ENCODE measurements at places on chromosomes 11 and 22.

- no peak for DNase-seq
Observed at GRCh38 chr11:1126935-1127663, 30.7 kb upstream of the MUC5AC start.

DNA sequence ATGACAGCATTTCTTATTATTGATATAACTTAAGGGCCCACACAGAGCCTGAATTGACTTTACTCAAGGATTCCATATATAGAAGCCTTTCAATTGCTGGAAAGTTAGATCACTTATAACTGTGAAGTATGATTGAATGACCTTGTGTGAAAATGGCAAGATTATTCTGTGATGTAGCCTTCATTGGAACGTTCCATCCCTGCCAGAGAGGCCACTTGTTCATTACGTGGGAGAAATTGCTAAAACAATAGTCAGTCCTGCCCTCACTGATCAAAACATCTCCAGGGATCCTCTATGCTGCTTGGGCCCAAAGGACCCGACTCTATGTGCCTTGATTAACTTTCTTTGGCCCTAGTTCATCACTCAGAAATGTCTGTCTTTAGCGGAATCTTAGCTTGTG, 159.5 kb upstream of the BLID start:
- DNase-seq: no peak

DNA sequence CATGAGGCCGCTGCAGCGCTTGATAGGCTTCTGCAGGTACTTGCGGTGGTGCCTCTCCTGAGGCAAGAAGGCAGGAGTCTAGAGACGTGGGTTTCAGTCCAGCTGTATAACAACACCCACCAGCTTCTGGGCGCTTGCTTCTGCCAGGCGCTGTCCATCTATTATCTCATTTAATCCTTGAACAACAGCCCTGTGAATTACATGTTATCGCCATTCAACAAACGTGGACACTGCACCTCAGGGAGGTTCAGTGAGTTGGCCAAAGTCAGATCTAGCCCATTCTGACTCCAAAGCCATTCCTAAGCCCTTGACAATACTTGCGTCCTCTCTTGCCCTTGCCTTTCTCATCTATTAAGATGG, 436 bp upstream of the FAM181B start:
- no peak for DNase-seq

- no peak for DNase-seq
Observed at GRCh38 chr22:43891360-43892182, at the start of gene PNPLA5. TSS of gene PNPLA5 (minus strand) at chr22:43892013. CDS start at chr22:43891880, 133 bp downstream.

GRCh38 chr11:95541715-95542114, 247.9 kb downstream of the FAM76B start:
- DNase-seq: no peak

GRCh38 chr11:20161923-20162744, 1.9 kb upstream of the DBX1 start:
- DNase-seq: no peak

DNA sequence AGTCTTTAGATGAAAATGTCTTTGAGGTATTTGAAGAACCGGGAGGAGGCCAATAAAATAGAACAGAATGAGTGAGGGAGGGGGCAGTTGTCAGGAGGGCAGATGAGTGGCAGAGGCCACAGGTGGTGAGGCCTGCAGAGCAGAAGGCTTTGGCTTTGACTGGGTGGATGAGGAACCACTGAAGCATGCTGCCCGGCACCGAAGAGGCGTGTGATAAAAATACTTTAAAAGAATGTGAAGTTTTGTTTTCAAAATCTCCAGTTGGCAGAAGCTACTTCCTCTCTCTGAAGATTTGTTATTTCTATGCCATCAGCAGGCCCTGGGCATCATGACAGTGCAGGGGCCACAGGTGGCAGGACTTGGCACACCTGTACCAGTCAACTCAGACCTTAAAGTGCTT, 6.3 kb downstream of the MS4A12 start:
- DNase-seq: no peak

DNA sequence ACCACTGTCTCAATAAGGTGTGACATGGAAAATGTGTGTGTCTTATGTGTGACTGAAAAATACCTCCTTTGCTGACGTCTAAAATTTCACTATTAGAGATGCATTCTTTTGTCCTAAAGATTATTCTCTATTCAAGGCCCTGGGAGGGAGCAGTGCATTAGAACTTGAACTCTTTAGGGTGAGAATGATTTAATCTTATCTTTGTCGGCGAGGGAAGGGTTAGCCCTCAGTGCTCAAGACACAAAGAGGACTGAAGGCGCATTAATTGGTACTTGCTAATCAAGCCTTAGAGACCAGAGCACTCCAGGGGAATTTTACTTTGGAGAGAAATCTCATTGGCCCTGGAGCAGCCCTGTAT, 29.8 kb upstream of the PLET1 start:
- DNase-seq: no peak

- no peak for DNase-seq
Observed at GRCh38 chr11:86746514-86746913, 53.8 kb upstream of the PRSS23 start.

- DNase-seq: no peak
Observed at GRCh38 chr11:119964136-119965025, 173.5 kb downstream of the TRIM29 start.

DNA sequence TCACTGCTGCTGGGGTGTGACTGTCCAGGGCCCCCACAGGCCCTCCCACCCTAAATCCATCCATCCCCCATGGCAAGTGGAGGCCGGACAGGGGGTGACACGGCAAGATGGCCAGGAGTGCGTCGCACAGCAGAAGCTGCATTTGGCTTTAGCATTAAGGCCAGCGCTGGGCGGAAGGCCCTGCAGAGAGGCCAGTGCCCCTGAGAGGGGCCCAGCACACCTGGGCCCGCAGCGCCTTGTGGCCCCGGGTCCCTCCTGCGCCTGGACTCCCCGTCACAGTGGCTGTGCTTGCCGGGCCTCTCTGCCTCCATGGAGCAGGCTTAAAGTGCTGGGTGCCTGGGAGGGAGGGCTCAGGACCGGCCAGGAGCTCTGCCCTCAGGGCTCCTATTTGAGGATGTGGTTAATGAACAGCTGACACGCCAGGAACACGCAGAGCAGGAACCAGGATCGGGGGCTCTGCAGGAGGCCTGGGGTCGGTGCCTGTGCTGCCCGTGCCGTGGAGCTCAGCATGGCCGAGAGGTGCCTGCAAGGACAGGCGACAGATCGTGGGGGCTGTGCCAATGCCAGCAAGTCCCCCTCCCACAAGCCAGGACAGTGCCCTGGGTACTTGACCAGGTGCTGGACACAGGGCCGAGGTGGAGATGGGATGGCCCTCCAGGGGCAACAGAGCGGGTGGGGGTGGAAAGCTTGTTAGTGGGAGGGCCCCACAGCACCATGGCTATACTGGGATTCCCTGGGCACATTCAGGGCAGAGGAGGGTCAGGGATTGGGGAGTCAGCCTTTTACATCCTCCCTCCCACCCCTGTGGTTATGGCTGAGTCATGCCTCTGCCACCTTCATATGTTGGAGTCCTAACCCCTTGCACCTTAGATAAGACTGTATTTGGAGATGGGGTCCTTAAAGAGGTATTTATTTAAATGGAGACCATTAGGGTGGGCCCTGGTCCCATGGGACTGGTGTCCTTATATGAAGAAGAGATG, 30.9 kb upstream of the CARS1 start:
- DNase-seq: no peak

DNA sequence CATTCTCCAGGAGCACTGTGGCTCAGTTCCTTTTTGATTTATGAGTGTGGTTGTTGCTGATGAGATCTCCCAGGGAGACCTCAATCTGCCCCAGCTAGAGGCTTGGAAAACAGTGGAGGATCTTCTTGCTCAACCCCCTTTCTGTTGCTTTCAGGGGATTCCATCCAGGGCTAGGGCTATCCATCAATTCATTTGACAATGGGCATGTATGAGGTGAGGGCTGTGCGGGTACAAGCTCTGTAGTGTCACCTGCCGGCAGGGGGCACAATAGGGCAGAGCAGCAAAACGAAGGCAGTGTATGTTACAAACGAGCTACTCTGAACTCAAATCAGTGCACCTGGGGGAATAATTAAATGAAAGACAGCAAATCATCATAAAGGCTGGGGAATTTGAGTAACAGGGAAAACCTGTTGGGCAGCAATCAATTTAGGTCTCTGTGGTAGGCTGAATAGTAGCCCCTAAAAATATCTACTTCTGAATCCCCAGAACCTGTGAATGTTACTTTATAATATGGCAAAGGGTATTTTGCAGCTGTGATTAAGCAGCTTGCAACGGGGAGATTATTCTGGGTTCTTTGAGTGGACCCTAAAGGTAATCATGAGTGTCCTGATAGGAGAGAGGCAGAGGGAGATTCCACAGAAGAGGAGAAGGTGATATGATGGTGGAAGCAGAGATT, 170.3 kb upstream of the ZBED5 start:
- DNase-seq: peak; percentile 64

- no peak for DNase-seq
Observed at GRCh38 chr22:31122532-31123291, at the start of gene INPP5J. TSS of gene INPP5J (plus strand) at chr22:31122966. CDS start at chr22:31123015, 49 bp downstream.

- DNase-seq: no peak
Observed at GRCh38 chr11:46916286-46917108, 1.9 kb downstream of the LRP4 start.

Measured in stimulated activated CD8-positive, alpha-beta memory T cell treated with anti-CD3 and anti-CD28 coated beads, Interleukin-4, amount 100 ng/mL, for 1 hour (primary cell).